ENCODE measurements at places on chromosomes 3 and 15. TPM values are rescaled to one million over a fixed set of nuclear protein-coding genes. Genes with fewer than 3 reads are reported as not detected.

Gene ANXA2
- total RNA-seq: 2,818 TPM

Gene CADPS
- total RNA-seq: not detected

Gene PRR23A
- not detected for total RNA-seq

Gene IL17RD
- 1.3 TPM for total RNA-seq

Gene TMC3
- total RNA-seq: 0.32 TPM

All from cardiac atrium fibroblast (primary cell).